HT1080 (cell line): ENCODE measurements at places on chromosomes 4 and X. TPM values are rescaled to one million over a fixed set of nuclear protein-coding genes. Genes with fewer than 3 reads are reported as not detected.

GRCh38 chrX:153818571-153819383 is 11.6 kb downstream of the PDZD4 start:
- no peak for DNase-seq

DNA sequence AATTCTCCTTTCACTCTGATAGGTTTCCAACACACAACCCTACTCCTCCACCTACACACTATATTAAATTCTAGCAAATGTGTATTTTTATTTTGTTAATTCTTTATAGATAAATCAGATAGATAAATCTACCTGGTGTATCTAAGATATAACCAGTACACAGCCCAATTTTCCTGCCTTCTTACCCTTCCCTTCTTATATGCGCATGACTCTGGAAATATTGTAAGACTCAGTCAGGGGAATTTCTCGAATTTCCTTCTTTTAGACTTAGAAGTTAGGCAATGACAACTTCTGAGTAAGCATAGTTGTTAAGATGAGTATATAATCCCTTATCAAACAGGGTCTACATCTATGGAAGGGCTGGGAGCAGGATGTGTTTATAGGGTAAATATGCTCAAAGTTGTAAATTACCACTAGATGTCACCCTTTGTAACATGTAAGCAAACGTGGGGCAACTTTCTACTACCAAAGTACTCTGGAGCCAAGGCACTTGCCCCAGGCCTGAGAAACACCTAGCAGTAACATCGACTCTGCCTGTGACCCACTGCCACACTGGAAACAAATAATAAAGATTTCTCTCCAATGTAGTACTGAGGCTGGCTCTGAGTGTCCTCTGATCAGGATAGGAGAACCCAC is 444.7 kb downstream of the IQCM start:
- DNase-seq = peak; percentile 62

GRCh38 chr4:79338148-79338547 is 12.3 kb upstream of the NAA11 start:
- no peak for DNase-seq

GRCh38 chr4:8229331-8229975 is 30.4 kb downstream of the SH3TC1 start:
- DNase-seq = no peak

- DNase-seq = no peak
Measured at GRCh38 chr4:7383266-7383665, 51.5 kb downstream of the PSAPL1 start.

DRD5 gene
- total RNA-seq = not detected in 2 replicates

KIAA1210 gene
- not detected in 2 replicates for total RNA-seq

GSTCD gene
- 23.1 and 26.6 TPM in 2 replicates for total RNA-seq

C4orf17 gene
- total RNA-seq = not detected in 2 replicates

- DNase-seq = no peak
Measured at GRCh38 chr4:105296672-105297071, 150.0 kb downstream of the TET2 start.

- DNase-seq = no peak
Measured at GRCh38 chr4:161664740-161665139, 499.1 kb downstream of the FSTL5 start.

- DNase-seq = no peak
Measured at GRCh38 chr4:102180046-102180445, 165.2 kb downstream of the SLC39A8 start.

GRCh38 chr4:88908521-88908920 is 148.5 kb downstream of the FAM13A start:
- no peak for DNase-seq

DNA sequence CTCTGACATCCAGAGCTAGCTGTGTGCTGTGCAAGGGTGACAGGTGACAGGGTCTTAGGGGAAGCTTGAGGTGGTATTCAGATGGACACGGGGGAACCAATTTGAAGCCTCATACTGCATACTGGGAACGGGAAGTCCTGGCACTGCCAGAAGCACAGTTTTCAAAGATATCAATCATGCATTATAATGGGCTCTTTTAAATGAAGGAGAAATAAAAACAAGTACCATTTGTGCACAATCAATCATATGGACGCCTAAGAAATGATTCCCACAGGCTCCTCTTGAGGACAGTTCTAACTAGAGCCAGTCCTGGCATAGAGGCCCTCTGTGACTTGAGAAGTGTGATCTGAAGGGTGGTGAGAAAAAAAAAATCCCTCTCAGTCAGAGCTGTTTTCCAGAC is 50.9 kb downstream of the TSC22D3 start:
- no peak for DNase-seq

GRCh38 chr4:37538931-37539330 is 147.2 kb downstream of the RELL1 start:
- no peak for DNase-seq

MAGEA2B gene
- 18.4 and 30.0 TPM in 2 replicates for total RNA-seq

DNA sequence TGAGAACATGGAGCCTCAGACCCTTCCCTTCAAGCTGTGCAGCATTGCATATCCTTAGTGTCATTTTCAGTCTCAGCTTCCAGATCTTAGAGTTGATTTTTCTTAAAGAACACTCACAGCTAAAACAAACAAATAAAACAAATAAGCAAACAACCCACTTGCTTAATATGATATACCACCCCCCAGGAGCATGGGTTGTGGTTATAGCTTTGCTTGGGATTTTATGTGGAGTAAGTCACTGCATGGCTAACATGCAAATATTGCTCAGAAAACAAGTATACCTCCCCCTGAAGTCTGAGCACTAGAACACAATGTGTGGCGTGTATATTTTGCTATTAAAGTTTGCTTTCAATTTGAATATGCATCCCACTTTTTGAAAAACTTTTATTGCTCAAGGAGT is 78.6 kb downstream of the MGST2 start:
- DNase-seq = no peak

CT83 gene
- total RNA-seq = not detected in 2 replicates

SPOCK3 gene
- 0.07 and 0.08 TPM in 2 replicates for total RNA-seq

HSFX3 gene
- not detected in 2 replicates for total RNA-seq

- DNase-seq = no peak
Measured at GRCh38 chrX:1491851-1492349, 39.2 kb upstream of the ASMTL start.

PPP4R3C gene
- not detected in 2 replicates for total RNA-seq

- peak; percentile 60 for DNase-seq
Measured at GRCh38 chr4:76305971-76306881, at the start of gene STBD1. STBD1 (plus strand) TSS chr4:76306733; CDS start chr4:76306770, 37 bp downstream.

GRCh38 chr4:183675625-183676024 is 16.5 kb downstream of the TRAPPC11 start:
- no peak for DNase-seq

DNA sequence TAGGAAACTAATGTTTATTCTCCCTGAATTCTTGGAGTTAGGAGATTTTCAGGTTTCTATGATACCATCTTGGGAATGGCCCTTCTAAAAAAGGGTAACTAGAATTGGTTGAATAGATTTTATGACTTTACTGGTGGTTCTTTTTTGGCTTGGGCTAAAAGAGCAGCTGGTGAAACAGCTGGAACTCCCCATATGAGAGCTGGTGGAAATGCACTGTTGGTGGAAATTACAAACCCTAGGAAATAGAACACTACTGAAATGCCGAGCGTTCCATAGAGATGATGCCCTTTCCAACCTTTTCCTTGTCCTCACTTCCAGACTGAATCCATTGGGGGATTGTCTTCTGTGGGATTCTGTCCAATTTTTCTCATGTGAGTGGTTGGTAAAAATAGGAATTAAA is 139.5 kb downstream of the STIM2 start:
- DNase-seq = no peak

DNA sequence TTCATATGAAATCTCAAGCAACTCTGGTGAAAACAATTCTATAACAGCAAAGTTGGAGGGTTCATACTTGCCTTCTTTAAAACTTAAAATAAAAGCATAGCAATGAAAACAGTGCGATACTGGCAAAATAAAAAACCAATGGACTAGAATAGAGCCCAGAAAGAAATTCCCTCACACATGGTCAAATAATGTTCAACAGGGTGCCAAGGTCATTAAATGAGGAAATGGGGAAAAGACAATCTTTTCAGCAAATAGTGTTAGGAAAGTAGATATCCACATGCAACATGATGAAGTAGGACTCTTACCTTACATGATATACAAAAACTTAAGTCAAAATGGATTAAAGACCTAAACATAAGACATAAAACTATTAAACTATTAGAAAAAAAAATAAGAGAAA is 970.2 kb upstream of the AGA start:
- no peak for DNase-seq

CCDC158 gene
- not detected in 2 replicates for total RNA-seq

GRCh38 chr4:73673286-73673685 is 53.0 kb upstream of the RASSF6 start:
- no peak for DNase-seq

CFAP99 gene
- total RNA-seq = not detected in 2 replicates

BLTP1 gene
- 12.1 and 13.0 TPM in 2 replicates for total RNA-seq

DNA sequence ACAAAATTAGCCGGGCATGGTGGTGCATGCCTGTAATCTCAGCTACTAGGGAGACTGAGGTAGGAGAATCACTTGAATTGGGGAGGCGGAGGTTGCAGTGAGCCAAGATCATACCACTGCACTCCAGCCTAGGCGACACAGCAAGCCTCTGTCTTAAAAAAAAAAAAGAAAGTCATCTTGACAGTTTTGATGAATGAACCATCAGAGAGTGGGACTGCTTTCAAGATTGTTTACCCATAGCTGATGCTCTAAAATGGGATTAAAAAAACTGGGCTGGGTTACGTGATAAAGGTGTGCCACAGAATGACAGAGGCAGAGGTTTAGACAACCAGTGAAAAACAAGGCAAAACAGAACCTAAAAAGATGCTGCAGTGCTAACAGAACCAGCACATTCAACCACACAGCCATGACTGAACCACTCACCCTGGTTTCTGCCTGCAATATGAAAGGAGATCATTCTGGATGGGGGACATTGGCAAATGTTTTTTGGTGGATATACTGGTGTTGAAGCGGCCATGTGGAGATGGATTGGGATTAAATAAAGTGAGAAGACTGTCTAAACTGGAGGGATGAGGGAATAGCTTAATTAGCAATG is 22.2 kb downstream of the GPAT3 start:
- DNase-seq = no peak

DNA sequence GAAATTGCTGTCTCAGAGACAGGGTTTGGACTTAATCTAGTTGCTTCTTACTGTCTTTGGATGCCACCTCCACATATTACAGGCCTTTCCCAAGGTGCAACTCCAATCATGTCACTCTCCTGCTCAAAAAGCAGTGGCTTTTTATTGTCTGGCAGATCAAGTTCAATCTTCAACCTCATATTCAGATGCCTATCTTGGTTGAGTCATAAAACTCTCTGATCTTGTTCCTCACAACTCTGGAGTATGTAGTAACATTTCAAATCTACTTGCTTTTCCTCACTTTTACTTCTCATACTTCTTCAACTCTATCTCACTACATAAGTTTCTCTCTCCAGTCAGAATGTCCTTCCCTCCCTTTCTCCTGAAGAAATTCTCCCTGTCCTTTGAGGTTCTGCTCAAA is 180.6 kb downstream of the VSIG4 start:
- DNase-seq = no peak

DMP1 gene
- total RNA-seq = not detected in 2 replicates

DNA sequence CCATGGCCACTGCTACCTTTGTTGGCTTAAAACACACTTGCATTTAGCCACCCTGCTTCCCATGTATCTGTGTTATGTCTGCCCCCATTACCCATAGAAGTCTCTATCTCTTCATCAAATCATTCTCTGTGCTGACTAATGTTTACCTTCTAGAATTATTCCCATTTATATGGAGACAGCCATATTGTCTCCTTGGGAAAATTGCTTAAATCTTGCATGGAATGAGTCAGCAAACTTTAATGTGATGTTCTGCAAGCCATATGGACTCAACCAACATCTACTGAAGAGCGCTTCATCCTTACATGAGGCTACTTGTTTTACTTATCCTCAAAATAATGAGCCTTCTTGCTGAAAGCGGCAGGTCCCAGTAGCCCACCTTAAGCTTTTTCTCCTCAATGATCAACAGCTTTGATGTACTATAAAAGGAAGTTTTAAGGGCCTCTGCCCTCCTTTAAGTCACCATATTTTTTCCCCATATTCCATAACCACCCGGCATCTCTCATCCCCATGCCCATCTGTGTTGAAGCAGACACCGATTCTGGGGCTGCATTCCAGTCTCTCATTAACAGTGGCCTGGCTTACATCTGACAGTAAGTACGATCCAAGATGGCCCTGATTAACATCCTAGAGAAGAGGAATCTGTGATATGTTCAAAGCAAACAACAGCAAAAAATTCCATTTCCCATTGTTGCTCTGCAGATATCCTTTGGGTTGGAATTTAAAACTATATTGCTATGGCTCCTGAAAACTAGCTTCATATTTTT is 130.4 kb downstream of the ARHGAP6 start:
- no peak for DNase-seq

GRCh38 chr4:10183462-10183861 is 66.9 kb upstream of the WDR1 start:
- DNase-seq = no peak

SPANXC gene
- 7.5 and 13.9 TPM in 2 replicates for total RNA-seq

SMARCA1 gene
- 23.7 and 28.3 TPM in 2 replicates for total RNA-seq

SLC16A2 gene
- 7.7 and 9.2 TPM in 2 replicates for total RNA-seq

DNA sequence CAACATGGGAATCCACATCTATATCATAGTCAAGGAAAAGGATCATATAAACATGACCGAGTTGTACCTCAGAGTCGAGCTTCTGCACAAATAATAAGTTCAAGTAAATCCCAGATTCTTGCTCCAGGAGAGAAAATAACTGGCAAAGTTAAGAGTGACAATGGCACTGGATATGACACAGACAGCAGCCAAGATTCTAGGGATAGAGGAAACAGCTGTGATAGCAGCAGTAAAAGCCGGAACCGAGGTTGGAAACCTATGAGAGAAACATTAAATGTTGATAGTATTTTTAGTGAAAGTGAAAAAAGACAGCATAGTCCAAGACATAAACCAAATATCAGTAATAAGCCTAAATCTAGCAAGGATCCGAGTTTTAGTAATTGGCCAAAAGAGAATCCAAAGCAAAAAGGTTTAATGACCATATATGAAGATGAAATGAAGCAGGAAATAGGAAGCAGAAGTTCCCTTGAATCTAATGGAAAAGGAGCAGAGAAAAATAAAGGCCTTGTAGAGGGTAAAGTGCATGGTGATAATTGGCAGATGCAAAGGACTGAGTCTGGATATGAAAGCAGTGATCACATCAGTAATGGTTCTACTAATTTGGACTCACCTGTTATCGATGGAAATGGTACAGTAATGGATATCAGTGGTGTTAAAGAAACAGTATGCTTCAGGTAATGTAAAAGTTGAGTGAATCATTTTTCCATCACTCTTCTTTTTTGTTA is 50.4 kb downstream of the FABP2 start:
- DNase-seq = no peak
